ENCODE measurements at places on chromosomes 7 and 10.

GRCh38 chr7:15007507-15007906 is 105.0 kb upstream of the DGKB start:
- H3K4me1 ChIP-seq = no peaks in the 10 kb centered on the region
- H3K27ac ChIP-seq = no peak overlapping the region
- no peak overlapping the region for H3K4me3 ChIP-seq
- no peak for DNase-seq

DNA sequence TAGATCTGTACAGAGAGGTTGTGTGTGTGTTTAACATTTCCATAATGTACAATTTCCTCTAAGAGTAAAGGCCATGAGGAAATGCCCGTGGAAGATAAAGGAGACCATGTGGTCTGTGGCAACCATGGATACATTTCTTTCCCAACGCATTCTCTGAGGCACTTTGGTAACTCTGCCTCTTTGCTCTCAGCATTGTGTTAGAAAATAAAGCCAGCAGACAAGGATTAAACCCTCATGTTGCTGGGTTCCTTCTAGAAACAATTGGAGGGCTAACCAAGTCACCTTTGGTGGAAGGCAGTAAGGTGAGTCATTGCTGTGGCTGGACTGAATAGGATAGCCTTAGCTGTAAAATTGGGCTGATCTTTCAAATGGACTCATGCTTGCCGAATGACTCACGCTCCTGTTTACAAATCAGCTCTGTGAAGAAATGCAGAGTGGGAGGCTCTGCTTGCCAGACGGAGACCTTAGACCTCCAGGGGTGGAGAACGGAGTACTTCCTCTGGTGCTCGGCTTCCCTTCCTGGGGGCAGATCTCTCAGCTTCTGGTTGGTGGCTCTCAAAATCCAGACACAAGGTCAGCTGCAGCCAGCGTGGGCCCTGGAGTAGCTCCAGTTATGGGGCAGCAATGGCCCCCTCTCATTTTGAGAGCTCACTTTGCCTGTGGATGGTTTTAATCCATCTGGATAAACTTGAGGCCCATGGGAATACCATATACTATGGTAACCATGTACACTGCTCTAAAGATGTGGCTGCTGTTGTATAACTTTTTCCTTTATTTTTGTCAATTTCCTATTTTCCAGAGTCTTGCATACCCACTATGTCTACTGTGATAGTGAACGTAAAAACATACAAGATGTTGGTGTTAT is 137.3 kb downstream of the TCF7L2 start:
- H3K4me1 ChIP-seq = peaks cover 8% of the 10 kb centered on the region
- no peak overlapping the region for H3K4me3 ChIP-seq
- DNase-seq = no peak
- no peak overlapping the region for H3K27ac ChIP-seq

DNA sequence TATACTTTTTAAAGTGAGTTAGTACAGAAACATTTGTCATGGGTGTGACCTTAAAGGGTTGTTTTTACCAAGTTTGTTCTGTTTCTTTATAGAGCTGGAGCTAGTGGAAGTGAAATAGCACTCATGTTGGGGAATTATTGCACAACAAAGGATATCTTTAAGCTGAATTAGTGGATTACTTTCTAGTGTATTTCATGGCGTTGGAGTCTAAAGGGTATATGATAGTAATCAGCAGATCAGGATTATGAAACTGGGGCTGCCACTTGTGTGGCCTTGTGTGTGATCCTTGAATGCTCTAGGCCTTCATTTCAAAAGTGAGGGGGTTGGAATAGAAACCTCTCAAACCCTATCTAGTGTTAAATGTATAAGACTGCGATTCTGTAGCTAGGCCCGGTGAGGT is 123.6 kb downstream of the LYZL1 start:
- no peaks in the 10 kb centered on the region for H3K4me1 ChIP-seq
- no peak for DNase-seq
- no peak overlapping the region for H3K4me3 ChIP-seq
- no peak overlapping the region for H3K27ac ChIP-seq

DNA sequence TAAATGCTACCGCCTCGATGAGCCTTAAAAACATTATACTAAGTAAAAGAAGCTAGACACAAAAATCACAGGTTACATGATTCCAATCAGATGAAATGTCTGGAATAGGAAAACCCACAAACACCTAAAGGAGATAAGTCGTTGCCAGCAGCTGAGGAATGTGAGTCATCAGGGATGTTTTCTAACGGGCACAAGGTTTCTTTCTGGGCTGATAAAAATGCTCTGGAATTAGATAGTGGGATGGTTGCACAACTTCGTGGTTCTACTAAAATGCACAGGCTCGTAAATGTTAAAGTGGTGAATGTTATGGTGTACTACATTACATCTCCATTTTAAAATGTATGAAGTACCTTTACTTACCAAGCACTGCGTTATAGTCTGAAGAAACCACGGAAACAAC is 9.7 kb downstream of the ABLIM1 start:
- DNase-seq = no peak
- H3K27ac ChIP-seq = no peak overlapping the region

- H3K27me3 ChIP-seq = no peaks in the 10 kb centered on the region
- H3K4me3 ChIP-seq = no peak overlapping the region
Observed at GRCh38 chr10:58220769-58221451, 46.8 kb downstream of the IPMK start.

DNA sequence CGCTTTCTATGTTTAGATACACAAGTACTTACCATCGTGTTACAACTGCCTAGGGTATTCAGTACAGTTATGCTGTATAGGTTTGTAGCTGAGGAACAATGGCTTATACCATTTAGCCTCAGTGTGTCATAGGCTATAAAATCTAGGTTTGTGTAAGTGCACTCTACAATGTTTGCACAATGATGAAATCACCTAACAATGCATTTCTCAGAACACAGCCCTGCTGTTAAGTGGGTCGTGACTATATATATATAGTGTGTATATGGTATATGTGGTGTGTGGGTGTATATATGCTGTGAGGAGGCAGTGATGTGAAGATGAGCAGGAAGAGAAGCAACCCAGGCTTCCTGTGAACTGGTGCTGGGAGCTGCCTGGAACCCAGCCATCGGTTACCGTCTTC is 65.6 kb upstream of the MKI67 start:
- H3K4me1 ChIP-seq = no peaks in the 10 kb centered on the region
- no peak overlapping the region for H3K4me3 ChIP-seq
- H3K27me3 ChIP-seq = no peaks in the 10 kb centered on the region
- H3K27ac ChIP-seq = no peak overlapping the region
- no peaks in the 10 kb centered on the region for H3K36me3 ChIP-seq
- no peak for DNase-seq

- H3K27ac ChIP-seq = no peak overlapping the region
- H3K4me3 ChIP-seq = no peak overlapping the region
- peaks cover 12% of the 10 kb centered on the region for H3K4me1 ChIP-seq
- DNase-seq = no peak
Observed at GRCh38 chr10:69814251-69814650, 12.5 kb downstream of the COL13A1 start.

All from neuronal stem cell (in vitro differentiated cells).